ENCODE measurements at places on chromosomes 3 and 15. TPM values are rescaled to one million over a fixed set of nuclear protein-coding genes. Genes with fewer than 3 reads are reported as not detected.

Gene SEMA5B
- polyA plus RNA-seq, result 6.5 TPM

Gene TMEM207
- 0.17 TPM for polyA plus RNA-seq

Gene SLC2A2
- not detected for polyA plus RNA-seq

Gene PLAAT1
- polyA plus RNA-seq, result 0.45 TPM

Gene PLSCR5
- not detected for polyA plus RNA-seq

Gene CILP
- 2.8 TPM for polyA plus RNA-seq

Gene GRAMD1C
- polyA plus RNA-seq, result 5.5 TPM

Gene DHX36
- polyA plus RNA-seq, result 80.7 TPM

Gene NAALADL2
- polyA plus RNA-seq, result 18.4 TPM

Gene OR5K2
- polyA plus RNA-seq, result not detected

Gene TNNC1
- polyA plus RNA-seq, result 50.1 TPM

Gene TRIM71
- polyA plus RNA-seq, result 7.9 TPM

Gene HGD
- polyA plus RNA-seq, result 0.78 TPM

Gene SLC24A1
- 28.6 TPM for polyA plus RNA-seq

Gene FGF12
- 4.9 TPM for polyA plus RNA-seq

Gene CCR1
- polyA plus RNA-seq, result 5.8 TPM

Gene ANKRD34C
- polyA plus RNA-seq, result not detected

Gene C3orf85
- not detected for polyA plus RNA-seq

Gene TMC3
- 0.22 TPM for polyA plus RNA-seq

Gene PRR20G
- polyA plus RNA-seq, result not detected

Gene KY
- polyA plus RNA-seq, result 6.1 TPM

Gene SRP14
- 560 TPM for polyA plus RNA-seq

Gene RBMS3
- 32.1 TPM for polyA plus RNA-seq

Gene FMN1
- 6.8 TPM for polyA plus RNA-seq

Gene OR5H14
- polyA plus RNA-seq, result not detected

All from right lung (tissue), 10 donors.